ENCODE measurements at places on chromosomes 6 and 20. TPM values are rescaled to one million over a fixed set of nuclear protein-coding genes. Genes with fewer than 3 reads are reported as not detected.

SNAP25 gene
- total RNA-seq: 0.67 TPM

DNA sequence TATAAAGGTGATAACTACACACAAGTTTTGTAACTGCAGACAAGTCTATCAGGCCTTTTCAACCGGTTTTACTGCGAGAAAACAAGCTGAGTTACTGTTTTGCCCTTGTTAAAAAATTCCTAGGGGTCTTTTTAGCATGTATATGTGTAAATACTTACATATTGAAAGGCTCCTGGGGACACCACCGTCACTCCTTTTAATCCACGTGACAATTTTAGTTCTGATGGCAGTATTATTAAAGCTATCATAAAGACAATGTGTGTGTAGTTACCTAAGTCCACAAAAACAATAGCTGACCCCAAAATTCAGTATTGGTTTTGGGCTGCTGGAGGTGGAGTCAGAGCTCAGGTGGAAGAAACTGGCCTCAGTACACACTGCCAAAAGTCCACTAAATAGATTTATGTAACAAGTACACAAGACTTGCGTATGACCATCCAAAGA is 41.3 kb upstream of the HFE start:
- no peaks in the 10 kb centered on the region for H3K36me3 ChIP-seq
- H3K27ac ChIP-seq: peak overlapping the region; percentile 90
- peak overlapping the region; percentile 43 for H3K4me3 ChIP-seq
- no peaks in the 10 kb centered on the region for H3K4me1 ChIP-seq

DNA sequence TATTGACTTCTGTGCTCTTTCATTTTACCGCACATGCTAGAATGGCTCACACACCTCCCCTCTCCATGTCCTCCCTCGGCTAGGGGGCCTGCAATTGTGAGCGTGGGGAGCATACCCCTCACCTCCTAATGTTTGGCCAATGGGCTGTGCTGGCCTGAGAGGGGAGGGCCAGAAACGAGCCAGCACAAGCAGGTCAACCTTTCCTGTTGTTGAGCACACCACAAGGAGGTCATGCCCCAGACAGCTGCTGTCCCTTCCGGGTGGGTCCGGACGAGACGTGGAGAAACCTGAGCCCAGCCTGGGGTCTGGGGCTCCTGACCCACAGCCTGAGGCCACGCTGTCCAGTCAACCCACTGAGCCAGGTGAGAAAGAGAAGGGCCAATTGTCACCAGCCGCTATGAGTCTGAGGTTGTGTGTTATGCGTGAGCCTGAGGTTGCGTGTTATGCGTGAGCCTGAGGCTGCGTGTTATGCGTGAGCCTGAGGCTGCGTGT is 77.4 kb downstream of the TTLL2 start:
- H3K27me3 ChIP-seq: no peaks in the 10 kb centered on the region
- no peak overlapping the region for H3K27ac ChIP-seq
- DNase-seq: peak; percentile 13
- peaks cover 4% of the 10 kb centered on the region for H3K4me1 ChIP-seq
- H3K4me3 ChIP-seq: no peak overlapping the region

PLAGL1 gene
- total RNA-seq: 51.1 TPM

DOP1A gene
- 20.3 TPM for total RNA-seq

DNA sequence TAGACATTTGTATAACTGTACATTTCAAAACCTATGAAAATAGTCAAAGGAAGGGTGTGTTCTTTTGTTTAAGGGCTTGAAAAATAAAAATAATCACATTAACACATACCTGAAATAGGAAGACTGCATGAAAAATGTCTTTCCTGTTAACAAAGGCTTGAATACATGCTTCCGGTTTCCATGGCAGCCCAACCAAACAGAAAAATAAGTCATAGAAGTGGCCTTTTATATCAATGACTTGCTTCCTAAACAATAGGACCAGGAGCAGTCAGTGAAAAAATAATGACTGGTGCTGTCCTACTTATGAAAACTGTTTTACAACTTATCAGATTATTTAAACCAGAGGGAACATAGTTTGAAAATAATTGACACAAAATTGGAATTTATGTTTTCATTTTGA is 412.6 kb upstream of the PLCB4 start:
- no peaks in the 10 kb centered on the region for H3K27me3 ChIP-seq
- H3K27ac ChIP-seq: no peak overlapping the region
- H3K4me1 ChIP-seq: no peaks in the 10 kb centered on the region
- DNase-seq: no peak
- H3K4me3 ChIP-seq: no peak overlapping the region

DNA sequence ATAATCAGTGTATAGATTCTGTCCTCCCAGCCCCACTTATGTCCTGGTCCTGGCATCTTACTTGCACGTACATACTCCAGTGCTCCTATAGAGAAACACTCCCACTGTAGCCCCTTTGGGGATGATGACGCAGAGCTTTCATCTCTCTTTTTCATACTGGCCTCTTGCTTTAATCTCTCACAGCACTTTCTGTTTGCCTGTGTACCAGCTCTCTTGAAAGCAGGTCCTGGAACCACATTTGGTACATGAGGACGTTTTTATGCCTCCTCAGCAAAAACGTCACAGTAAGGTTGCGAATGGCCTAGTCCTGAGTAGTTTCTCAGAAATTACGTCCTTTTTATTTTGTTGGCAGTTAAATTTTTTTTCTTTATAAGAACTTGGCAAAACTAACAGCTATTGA is 10.8 kb downstream of the L3MBTL3 start:
- no peaks in the 10 kb centered on the region for H3K27me3 ChIP-seq
- no peak overlapping the region for H3K27ac ChIP-seq
- no peaks in the 10 kb centered on the region for H3K36me3 ChIP-seq
- no peak overlapping the region for H3K4me3 ChIP-seq
- H3K4me1 ChIP-seq: no peaks in the 10 kb centered on the region

GRCh38 chr6:32922083-32922482 is 18.7 kb downstream of the HLA-DMB start:
- DNase-seq: no peak
- no peak overlapping the region for H3K4me3 ChIP-seq

TRIM26 gene
- total RNA-seq: 48.2 TPM

DNA sequence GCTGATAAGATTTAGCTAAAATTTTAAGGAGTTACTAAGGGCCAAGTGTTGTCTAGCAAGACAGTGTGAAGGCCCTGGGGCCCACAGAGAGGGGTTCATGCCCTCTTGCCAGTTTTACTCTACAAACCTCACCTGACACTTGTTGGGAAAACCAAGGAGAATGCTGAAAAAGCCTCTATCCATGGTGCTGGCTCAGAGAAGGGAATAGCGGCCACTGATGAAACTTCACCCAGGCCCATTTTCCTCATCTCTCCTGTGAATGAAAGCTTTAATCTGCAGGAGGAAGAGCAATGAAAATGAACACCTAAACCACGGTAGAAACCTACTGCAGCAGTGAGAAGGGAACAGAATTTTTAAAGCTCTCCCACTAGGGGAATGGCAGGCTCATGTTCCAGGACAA is 317.3 kb upstream of the CNR1 start:
- H3K36me3 ChIP-seq: no peaks in the 10 kb centered on the region
- no peaks in the 10 kb centered on the region for H3K27me3 ChIP-seq
- DNase-seq: no peak

CYP39A1 gene
- 4.3 TPM for total RNA-seq

All from colonic mucosa (tissue), 4 donors.